Naive thymus-derived CD8-positive, alpha-beta T cell (primary cell): ENCODE measurements at places on chromosomes 12 and 14. TPM values are rescaled to one million over a fixed set of nuclear protein-coding genes. Genes with fewer than 3 reads are reported as not detected.

TAS2R9 gene
- not detected for polyA plus RNA-seq

VASH1 gene
- 0.35 TPM for polyA plus RNA-seq

C12orf50 gene
- polyA plus RNA-seq, result not detected

CCDC177 gene
- not detected for polyA plus RNA-seq

OVCH1 gene
- polyA plus RNA-seq, result not detected

PCK2 gene
- 8.6 TPM for polyA plus RNA-seq

FAM181A gene
- polyA plus RNA-seq, result not detected

DNAH10 gene
- polyA plus RNA-seq, result 0.25 TPM

GPRC5D gene
- polyA plus RNA-seq, result not detected

PRH1 gene
- 20.8 TPM for polyA plus RNA-seq

SDR9C7 gene
- not detected for polyA plus RNA-seq

PTPRO gene
- polyA plus RNA-seq, result 0.80 TPM

BRF1 gene
- polyA plus RNA-seq, result 7.1 TPM

IL23A gene
- 12.3 TPM for polyA plus RNA-seq

ANAPC7 gene
- polyA plus RNA-seq, result 32.3 TPM

TAS2R31 gene
- 0.22 TPM for polyA plus RNA-seq

TUBA1A gene
- 139 TPM for polyA plus RNA-seq

WNT1 gene
- polyA plus RNA-seq, result 0.49 TPM

POMT2 gene
- 0.50 TPM for polyA plus RNA-seq

PSEN1 gene
- 26.1 TPM for polyA plus RNA-seq

NID2 gene
- 0.62 TPM for polyA plus RNA-seq

ARHGAP9 gene
- 240 TPM for polyA plus RNA-seq

APPL2 gene
- 8.2 TPM for polyA plus RNA-seq

KCTD10 gene
- 16.3 TPM for polyA plus RNA-seq
